Lower leg skin (tissue), 4 donors: ENCODE measurements at places on chromosomes 16 and 17. TPM values are rescaled to one million over a fixed set of nuclear protein-coding genes. Genes with fewer than 3 reads are reported as not detected.

DNA sequence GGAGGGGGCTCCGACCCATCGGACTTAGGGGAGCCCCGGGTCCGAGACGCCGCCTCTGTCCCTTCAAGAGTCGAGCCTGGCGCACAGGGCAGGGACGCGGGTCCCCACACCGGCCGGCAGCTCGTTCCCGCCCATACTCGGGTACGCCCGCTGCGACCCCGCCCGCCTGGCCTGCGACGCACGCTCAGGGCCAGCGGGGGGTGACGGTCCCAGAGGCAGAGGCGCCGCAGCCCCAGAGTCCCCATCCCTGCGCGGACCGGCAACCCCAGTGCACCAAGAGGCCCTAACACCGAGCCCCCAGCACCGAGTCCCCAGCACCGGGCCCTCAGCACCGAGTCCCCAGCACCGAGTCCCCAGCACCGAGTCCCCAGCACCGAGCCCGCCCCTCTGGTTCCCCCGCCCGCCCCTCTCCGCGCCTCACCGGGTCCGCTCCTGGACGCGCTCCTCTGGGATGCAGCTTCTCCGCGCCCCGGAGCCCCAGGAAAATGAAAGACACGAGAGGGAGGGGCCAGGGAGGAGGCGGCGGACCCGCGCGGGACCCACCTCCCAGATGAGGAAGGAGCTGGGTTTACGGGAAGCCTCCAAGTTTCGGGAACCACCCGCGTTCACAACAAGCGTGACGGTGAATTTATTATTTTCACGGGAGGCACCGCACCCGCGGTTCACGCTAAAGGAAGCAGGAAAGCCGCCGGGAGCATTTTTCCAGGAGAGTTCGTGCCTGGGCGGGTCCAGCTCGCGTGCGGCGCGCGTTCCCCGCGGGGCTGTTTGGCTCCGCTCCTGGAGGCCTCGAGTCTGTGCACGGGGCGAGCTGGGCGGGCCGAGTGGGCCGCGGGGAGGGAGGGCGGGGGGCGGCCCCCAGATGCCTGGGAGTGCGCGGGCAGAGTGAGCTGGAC is at the start of gene SECTM1:
Gene SECTM1 (minus strand): TSS at position 488 of the 893 bp plus-strand sequence. CDS start 6,526 bp downstream, outside the sequence.
- DNase-seq = peak; percentile 97

GRCh38 chr17:80992948-80993624 is 1.4 kb downstream of the CHMP6 start:
- DNase-seq = no peak

DNA sequence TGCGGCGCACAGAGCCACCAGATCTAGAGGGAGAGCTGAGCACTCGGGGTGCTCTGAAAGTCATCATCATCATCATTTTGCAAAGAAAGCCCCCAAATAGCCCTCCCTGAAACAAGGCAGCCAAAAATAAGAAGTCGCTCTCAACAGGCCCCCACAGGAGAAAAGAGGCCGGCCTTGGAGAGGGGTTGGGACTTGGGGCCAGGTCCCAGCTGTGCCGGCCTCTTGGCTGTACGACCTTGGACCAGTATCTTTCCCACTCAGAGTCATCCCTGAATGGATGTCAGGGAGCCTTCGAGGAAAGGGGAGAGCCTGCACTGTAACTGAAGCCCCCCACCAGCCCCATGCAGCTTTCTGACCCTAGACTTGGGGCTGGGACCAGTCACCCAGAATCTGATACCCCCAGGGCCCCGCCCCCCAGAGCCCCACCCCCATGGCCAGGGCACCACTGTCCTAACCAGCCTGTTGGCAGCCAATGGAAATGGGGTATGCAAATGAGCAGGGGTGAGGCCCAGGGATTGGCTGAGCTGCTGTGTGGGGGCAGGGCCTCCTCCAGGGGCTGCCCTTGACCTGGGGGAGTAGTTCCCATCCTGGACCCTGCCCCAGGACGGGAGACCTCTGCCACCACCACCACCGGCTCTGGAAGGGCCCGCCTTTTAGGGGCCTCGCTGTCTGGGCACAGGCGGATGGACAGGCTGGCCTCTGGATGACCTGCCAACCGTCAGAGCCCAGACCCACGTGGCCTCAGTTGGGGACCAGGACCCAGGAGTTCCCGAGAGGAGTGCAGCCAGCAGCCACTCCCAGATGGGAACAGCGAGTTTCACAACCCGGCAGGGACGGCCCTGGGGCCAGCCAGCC is 15.4 kb downstream of the ZFPM1 start:
- no peak for DNase-seq

DNA sequence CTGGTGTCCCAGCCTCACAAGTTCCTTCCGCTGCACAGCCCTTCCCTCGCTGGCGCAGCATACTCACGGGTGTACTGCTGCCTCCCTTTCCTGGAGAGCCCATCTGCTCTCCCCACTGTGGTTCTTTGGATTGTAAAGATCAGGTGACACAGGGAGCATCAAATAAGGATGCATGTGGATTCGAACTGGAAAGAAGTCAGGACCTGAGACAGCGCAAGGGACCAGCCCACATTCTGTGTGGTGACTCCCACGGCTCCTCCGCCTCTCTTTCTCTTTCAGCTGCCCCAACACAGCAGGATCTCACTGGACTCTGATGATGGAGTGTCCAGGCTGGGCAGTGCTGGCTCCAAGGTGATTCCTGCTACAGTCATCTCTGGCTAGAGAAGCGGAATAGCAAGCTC is 8.1 kb downstream of the LDAF1 start:
- DNase-seq = no peak

NHLRC4 gene
- total RNA-seq = 0.52 TPM

DNA sequence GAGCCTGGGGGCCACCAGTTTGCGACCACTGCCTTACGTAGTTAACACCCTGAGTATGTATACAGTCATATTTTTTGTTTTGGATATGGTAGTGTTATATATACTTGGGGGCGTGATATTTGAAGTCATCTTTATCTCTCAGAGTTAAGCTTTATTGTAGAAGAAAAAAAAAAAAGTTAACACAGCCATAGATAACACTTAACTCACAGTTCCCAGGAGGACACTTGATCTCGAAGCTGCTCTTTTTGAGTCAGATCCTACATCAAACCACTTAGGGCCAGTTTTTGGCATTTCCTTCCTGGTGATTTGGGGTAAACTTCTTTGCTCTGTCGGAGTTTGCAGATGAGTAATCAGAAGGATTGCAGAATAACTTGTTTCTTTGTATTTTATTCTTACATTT is 5.8 kb downstream of the ITPRIPL2 start:
- DNase-seq = no peak

DNA sequence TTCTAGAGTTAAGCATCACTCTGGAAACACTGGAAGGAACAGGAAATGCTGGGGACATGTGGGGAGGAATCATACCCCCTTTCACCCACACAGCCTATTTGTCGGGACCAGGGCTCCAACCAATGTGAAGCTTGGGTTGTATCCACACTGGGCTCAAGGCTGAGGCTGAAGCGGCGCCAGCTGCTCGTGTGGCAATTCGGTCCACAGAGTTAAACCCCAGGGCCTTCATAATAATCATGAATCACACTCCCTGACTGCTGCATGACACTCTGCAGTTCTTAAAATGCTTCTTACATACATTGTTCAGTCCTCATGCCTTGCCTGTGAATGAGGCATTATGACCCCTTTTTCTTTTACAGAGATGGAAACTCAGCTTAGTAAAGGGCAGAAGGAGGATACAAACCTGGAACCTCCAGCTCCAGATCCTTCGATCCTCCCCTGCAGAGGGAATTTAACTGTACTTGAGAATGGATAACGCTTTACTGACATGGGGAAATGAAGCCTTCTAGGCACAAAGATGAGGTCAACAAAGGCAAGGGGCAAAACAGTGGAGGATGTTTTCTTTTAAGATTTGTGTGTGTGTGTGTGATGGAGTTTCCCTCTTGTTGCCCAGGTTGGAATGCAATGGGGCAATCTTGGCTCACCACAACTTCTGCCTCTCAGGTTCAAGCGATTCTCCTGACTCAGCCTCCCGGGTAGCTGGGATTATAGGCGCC is 72.7 kb downstream of the SOX9 start:
- no peak for DNase-seq

GJC1 gene
- total RNA-seq = 0.53 TPM

GRCh38 chr17:27529230-27529796 is 73.1 kb downstream of the KSR1 start:
- no peak for DNase-seq

DNA sequence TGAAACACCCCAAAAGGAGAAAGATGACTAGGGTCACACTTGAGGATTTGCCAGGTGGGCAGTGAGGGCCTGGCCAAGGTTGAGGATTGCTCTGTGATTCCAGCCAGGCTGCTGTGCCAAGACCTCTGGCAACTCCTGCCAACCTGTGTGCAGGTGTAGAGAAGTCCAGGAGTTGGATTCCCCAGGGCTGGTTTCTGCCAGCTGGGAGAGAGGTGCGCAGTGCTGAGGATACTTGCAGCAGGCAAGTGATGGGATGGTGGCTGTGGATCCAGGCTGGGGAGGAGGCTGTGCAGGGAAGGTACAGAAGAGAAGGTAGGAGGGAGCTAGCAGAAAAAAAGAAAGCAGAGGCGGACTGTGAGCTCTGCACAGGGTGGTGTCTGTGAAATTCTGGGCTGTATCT is 6.6 kb downstream of the RIPOR1 start:
- no peak for DNase-seq

RAPGEFL1 gene
- 302 TPM for total RNA-seq

GRCh38 chr17:16513873-16514272 is 21.9 kb upstream of the LRRC75A start:
- DNase-seq = no peak

- DNase-seq = peak; percentile 46
Measured at GRCh38 chr16:70255574-70255973, 3.8 kb upstream of the EXOSC6 start.

HASPIN gene
- total RNA-seq = 1.6 TPM

PYY gene
- total RNA-seq = not detected

LASP1 gene
- 72.2 TPM for total RNA-seq

LRRC37A gene
- total RNA-seq = 2.2 TPM

- no peak for DNase-seq
Measured at GRCh38 chr16:89131783-89132182, 38.1 kb downstream of the ACSF3 start.

DNA sequence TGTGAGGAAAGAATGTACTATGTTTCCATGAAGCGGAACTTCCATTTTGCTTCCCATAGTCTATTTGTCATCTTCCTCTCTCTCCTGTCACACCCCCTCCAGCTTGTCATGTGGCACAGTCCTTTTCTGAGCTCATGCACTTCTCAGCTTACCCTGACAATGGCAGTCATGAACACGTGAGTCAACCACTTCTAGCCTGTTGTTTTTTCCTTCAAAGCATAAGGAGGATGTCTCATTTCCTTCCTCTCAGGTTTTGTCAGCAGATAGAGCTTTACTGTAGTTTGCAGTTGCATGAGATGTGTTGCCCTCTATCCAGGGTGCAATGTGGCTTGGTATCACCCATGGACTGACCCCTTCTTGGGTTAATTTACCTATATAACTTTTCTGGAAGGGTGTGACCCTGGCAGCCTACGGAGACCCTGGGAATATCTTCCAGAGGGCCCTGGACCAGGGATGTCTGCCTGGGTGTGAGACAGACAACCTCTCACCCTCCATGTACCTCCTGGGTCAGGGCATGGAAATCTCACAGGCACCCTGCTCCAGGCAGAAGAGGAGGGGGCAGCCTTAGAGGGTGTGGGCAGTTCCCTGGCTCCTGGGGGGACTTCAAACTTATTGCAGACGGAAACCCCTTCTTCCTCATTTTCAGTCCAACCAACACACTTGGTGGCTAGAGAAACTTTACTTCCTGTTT is 4.0 kb upstream of the ZNF267 start:
- DNase-seq = peak; percentile 82

DNA sequence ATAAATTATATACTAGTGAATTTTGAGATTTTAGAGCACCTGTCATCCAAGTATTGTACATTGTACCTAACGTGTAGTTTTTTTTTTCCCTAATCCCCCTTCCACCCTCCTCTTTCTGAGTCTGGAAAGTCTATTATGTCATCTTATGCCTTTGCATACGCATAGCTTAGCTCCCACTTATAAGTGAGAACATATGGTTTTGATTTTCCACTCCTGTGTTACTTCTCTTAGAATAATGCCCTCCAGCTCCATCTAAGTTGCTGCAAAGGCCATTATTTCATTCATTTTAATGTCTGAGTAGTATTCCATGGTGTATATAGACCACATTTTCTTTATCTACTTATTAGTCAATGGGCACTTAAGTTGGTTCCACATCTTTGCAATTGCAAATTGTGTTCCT is 177.0 kb upstream of the C16orf82 start:
- no peak for DNase-seq

DNA sequence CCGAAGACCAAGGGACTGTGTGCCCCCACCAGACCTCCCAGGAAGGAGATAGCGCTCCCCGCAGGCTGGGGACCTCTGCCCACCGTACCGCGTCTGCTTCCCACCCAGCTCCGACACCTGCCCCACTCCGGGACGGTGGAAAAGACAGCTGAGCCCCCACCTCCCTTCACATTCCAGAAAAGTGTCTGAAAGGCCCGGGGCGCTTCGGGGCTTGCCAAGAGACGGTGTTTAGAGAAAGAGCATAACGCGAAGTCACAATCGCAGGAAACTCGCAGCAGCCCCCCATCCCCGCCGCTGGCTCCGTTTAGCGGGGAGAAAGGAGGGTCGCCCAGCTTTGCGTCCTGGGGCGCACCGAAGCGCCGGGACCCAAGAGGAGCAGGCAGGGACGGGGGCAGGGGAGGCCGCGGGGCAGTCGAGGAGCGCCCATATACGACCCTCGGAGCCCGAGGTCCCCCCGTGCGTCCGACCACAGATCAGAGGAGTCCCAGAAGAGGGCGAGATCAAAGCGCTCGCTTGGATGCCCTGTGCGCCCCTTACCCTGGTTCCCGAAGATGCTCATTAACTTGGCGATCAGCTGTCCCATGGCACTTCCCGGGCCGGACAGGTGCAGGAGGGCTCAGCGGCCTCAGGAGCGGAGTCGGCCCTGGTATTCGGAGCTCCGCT is 652 bp downstream of the ARL5C start:
- DNase-seq = no peak

DNA sequence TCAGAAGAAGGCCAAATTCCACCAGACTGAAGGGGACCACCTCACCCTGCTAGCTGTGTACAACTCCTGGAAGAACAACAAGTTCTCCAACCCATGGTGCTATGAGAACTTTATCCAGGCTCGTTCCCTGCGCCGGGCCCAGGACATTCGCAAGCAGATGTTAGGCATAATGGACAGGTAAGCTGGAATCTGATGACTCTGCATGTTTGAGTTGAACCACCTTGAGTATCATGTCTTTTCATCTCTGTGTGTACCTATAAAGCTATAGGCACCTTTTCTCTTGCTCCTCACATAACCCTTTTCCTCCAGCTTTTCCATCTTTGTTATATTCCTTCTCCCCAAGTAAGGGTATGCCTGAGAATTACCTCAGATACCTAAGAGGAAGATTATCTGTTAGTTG is 24.8 kb downstream of the ETV4 start:
- peak; percentile 31 for DNase-seq
